ENCODE measurements at places on chromosomes 6 and 20.
A peak's percentile ranks its signal among the peaks of the same experiment; 100 is the strongest.

DNA sequence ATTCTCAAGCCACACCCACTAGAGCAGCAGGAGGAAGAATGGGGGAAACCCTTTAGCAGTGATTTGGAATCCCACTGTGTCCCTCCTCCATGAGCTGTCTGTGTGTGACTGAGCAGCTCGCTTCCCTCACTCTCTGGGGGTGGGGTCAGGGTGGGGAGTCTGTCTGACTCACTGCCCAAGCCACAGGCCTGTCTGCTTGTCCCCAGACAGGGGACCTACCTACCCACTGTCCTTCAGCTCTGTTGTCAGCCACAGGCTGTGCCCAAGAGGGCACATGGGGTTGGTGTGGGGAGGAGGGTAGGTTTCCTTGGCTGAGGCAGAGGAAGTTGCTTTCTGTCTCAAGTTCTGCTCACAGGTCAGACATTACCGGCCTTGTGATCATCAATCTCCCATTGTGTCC, 127.0 kb downstream of the MAFB start:
- DNase-seq, result no peak

GRCh38 chr6:111985202-111985731, 68.6 kb upstream of the CCN6 start:
- no peak for DNase-seq

DNA sequence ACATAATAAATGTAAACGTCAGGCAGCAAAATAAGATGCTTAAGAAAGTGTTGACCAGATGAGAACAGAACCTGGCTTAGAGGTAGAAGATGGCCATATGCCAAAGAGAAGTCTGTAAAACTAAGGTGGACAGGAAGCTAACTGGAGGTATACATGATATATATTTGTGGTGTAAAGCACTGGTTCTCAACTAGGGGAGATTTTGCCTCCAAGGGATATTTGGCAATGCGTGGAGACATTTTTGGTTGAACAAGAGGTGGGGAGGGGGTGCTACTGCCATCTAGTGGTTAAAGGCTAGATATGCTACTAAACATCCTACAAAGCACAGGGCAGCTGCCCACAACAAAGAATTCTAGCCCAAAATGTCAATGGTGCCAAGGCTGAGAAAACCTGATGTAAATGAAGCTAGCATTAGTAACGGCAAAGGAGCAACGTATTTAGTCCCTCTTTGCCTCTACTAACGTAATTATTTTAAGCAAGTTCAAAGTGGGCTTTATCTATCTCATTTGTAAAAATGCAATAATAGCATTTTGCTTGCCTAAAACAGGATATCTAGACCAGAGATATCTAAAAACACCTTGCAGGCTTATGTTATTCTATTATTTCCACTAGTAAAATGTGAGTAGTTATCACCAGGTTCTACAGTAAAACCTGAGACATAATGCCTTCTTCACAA, 182.6 kb downstream of the RNGTT start:
- peak; percentile 20 for DNase-seq

DNA sequence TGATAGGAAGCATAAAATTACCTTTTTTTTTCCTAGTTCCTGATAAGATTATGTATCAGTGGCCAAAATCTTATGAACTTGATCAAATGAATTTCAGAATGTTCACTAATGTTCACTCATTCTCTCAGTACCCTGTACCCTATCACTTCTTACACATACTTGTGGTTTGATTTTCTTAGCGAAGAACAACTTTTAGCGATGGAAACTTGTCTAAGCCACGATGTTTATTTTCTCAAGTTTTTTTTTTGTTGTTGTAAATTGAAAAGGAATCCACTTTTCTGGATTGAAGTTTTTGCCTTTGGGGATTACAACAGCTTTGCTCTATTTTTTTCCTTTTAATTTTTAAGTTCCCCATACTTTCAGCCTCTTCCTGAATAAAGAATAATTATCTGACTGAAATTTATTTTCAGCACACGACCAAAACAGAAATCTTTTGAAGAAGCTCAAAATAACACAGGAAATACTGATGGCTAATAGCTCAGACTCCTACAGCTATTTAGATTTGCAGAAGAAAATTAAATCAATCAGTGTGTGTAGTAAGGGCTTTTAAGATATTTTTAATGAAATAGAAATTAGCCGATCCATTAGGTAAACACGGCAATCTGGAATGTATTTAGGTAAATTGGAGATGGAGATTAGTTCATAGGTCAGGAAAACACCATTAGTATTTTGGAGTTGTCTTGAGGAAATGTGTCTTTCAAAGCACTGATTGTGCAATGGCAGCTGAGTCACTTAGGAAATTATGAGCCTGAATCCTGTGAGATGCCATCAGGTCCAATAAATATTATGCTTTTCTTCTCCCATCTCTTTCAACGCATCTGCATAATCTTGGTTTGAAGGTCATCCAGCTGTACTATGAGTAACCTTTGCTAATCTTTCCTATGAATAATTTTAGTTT, 217.5 kb downstream of the GJA1 start:
- no peak for DNase-seq

DNA sequence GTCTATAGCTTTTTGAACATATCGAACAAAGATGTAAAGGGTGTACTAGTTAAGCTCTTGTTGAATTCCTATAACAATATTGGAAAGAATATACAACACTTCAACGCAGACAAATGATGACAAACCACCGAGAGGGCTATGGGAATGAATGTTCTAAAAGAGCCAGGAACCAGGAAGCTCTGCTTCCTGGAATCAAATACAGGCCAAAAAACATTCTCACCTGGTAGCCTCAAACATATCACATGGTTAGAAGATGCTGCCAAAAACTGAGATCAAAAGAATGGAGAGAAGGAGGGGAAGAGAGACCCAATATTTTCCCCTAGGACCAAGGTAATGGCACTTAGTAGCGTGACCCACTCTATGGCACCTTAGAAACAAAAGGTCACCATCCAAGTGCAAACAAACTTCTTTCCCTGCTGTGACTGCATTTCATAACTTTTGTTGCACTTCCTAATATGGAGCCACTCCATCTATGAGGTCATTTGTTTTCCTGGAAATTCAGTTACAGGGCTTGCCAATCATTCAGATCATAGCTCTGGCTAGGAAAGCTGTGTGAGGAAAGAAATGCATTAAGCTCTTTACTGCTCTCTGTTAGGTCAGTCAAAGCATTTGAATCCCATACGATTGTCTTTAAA, 199.2 kb upstream of the NT5E start:
- DNase-seq, result no peak

DNA sequence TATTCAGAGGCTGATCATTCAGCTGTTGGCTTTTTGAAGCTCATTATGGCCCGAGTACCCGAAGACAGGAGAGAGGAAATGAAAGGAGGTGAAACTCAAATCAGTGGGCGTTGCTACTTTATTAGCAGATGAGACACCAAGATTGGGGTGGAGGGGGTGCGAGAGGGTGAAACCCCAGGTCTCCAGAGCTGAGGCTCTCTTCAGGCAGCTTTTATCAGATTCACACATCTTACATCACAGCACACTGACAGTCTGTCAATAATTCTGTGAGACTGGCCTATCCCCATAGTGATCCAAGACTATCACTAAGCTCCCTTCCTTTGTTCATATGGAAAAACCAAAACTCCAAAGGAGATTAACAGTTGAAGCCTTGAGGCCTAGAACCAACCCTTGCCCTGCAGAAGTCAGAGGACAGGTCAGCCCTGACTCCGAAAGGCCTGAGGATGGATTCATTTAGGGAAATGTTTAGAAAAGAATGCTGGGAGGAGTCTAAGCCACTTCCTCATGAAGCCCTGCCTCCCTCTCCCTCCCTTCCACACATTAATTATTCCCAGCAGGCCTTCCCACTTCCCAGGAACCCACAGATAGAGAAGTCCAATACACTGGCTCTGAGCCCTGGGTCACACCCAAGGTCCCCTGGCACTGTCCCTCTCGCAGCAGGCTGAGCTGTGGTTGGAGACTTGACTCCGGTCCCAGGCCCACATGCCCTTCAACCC, 23.2 kb downstream of the TRERF1 start:
- DNase-seq, result peak; percentile 23

DNA sequence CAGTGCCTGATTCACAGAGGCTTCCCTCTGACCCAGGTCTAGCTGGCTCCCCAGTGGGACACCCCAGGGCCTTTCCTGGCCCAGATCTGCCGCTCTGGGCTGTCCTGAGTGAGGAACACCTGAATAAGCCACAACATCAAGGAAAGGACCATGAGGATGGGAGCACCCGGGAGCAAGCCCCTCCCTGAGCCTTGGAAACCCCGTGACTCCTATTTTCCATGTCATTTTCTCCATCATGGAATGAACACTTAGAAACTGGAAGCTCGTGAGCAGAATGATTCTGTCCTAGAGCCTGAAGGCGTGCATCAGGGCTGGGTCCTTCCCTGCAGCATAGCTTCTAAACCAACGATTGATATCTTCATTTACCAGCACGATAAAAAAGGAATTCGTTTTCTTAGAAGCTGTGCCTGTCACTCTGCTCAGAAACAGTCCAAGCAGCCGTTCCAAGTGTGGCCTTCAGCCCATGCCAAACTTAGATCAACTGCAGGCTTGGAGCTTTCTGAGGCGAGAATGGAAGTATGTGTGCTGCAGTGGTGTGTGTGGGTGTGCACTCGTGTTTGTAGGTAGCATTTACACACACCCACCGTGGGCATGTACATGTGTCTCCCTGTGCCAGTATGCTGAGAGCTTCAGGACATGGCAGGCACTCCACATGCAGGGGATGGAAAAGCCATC, 83.2 kb upstream of the FOXC1 start:
- DNase-seq, result no peak

DNA sequence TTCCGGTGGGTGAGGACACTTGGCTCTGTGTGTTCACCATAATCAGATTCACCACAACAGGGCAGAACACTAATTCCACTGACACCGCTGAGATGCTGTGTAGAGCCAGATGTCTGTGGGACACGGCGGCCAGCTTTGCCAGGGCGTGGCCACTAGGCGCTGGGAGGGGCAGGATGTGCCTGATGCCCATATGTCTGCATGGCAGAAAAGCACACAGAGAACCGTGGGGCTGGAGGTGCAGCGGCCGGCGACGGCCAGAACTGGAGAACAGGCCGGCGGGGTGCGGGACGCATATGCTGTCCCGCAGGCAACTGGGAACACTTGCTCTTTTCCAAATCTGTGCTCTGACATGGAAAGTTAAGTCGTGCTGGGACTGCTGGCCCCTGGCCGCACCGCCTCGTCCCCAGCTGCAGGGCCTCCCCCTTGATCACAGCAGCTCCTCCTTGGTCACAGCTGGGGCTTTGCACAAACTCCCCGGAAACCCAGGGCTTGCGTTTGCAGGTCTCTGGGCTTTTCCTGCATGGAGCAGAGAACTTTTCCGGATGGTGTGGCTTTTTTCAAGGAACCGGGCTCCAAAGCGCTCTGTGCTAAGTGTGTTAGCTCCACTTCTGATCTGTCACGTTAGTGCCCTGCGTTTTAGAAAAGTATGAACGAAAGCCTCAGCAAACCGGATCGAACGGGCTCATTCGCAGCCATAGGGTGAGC, 31.1 kb downstream of the NTSR1 start:
- peak; percentile 26 for DNase-seq

GRCh38 chr6:39836606-39837005, 44.4 kb downstream of the DAAM2 start:
- DNase-seq, result no peak

DNA sequence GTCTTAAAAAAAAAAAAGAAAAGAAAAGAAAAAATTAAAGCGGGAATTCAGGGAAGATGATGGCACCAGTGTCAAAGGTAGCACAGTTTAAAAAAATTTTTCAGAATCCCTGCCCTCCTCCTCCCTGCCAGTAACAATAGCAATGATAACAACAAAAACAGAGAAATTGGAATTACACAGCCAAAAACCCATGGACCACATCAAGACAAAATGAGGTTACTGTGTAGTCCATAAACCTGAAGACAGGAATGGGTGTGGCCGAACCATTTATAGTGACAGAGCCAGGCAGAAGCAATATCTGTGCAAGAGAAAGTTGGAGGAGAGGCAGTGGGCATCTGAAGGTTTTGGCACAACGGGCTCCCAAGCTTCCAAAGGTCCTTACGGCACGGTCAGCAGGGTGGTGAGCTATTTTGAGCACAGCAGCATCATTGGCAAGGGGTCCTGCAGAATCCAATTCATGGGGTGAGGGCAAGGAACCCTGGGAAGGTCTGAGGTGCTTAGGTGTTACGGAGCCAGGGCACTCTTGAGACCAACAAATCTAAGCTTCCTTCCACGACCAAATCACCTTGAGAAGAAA, 202.3 kb downstream of the GMPR start:
- DNase-seq, result no peak

GRCh38 chr20:2109425-2110210, 8.0 kb downstream of the STK35 start:
- no peak for DNase-seq

DNA sequence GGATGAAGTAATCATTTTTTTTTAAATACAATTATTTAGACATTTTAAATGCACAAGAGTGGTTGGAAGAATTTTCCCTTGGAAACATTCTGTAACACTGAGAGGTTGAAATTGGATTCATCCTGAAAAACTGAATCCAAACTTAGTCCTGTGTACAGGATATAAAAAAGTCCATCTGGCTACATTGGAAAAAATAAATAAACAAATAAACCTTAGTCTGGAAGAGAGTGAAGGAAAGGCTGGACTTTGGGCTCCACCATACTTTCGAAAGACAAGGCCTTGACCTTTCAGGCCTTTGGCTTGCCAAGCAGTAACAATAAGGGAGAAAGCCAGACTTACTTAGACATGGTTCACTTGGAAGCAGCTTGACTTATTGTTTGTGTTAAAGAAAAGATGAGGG, 664.3 kb downstream of the TENT5A start:
- no peak for DNase-seq

DNA sequence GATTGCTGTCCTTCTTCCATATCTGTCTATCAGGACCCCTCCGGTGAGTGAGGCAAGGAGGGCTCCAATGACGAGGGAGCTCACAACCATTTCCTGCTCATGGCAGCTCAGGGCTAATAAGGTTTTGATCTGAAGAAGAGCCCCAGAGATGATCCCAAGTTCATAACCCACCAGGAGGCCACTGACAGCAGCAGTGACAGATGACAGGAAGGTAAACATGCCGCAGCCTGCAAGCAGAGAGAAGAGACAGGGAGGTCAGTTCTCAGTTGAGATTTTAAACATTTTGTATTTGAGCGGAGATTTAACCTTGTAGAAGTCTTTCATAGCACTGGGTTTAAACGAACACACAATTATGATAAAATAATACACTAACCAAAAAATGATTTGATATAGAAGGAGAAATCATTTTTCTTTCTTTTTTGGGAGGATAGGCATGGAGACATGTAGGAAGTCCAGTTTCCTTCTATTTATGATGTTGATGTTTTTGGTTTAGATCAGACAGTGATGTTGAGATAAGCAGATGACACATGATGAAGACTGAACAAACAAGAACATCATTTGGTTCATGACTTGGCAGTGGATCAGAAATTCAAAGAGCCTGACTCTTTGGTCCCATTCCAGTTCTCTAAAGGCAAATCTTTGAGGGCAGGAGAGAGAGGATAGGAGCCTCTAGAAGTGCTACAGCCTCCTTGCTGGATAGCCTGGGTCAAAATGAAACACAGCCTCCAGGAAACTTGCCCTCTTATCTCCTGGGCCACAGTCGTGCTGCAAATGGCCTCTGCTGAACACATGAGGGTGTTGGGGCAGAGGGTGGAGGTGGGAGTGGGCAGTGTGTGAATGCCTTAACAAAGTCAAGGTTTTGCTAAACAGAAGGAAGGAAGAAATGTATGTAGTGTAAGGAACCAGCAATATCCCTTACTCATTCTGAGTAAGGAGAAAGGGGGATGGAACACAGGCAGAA, 22.6 kb downstream of the SLC2A12 start:
- DNase-seq, result no peak

GRCh38 chr6:41801380-41801779, 13.9 kb downstream of the TOMM6 start:
- DNase-seq, result no peak

Data from stimulated activated CD4-positive, alpha-beta T cell treated with anti-CD3 and anti-CD28 coated beads, Interleukin-12 subunit alpha, Interleukin-12 subunit beta, amount 100 ng/mL, for 24 hours (primary cell).